ENCODE measurements at places on chromosomes 12 and 14. TPM values are rescaled to one million over a fixed set of nuclear protein-coding genes. Genes with fewer than 3 reads are reported as not detected.

Gene AQP2
- total RNA-seq: not detected

DNA sequence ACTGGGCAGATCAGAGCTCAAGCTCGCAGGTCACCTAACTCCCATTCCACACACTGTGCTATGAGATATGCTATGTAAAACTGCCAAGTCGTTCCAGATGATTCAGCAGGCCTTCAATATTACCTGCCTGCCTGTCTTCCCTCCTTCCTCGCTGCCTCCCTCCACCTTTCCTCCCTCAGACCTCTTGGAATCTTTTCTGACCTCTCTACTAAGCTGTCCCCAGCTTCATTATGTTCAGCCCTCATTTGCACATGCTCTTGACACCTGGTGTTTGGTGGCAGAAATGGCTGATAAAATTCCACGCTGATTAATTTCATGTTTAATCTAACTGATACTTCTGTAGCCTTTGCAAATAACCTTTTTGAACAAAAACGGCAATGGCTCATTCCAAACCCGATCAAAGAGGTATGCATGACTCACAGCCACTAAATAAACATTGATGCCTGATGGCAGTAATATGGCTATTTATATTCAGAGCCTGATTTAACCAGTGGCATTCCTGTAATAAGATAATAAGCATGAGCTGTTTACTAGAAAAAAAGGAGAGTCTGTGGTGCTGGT is 130.8 kb upstream of the EGLN3 start:
- no peaks in the 10 kb centered on the region for H3K27me3 ChIP-seq
- H3K4me1 ChIP-seq: no peaks in the 10 kb centered on the region
- DNase-seq: no peak
- no peak overlapping the region for H3K27ac ChIP-seq
- H3K4me3 ChIP-seq: no peak overlapping the region
- H3K36me3 ChIP-seq: no peaks in the 10 kb centered on the region

DNA sequence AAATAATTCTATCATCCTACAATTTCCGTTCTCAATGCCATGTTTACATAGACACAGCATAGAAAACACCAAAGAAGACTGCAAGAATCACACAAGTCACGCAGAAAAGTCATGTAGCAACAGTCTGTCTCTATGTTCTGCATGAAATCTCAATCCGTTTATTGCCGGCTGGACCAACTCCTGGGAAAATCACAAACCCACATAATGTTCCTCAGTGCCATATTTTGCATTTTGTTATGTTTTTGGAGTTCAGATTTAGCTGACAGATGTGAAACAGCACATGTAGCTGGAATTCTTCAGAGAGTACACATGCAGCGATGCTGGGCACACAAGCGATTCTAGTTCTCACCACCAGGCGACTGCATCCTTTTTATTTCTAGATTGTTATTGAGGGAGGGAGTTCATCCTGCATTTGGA is 193.1 kb downstream of the APAF1 start:
- H3K27me3 ChIP-seq: peaks cover 13% of the 10 kb centered on the region
- H3K4me3 ChIP-seq: no peak overlapping the region
- DNase-seq: no peak

Gene CLEC7A
- 0.76 TPM for total RNA-seq

DNA sequence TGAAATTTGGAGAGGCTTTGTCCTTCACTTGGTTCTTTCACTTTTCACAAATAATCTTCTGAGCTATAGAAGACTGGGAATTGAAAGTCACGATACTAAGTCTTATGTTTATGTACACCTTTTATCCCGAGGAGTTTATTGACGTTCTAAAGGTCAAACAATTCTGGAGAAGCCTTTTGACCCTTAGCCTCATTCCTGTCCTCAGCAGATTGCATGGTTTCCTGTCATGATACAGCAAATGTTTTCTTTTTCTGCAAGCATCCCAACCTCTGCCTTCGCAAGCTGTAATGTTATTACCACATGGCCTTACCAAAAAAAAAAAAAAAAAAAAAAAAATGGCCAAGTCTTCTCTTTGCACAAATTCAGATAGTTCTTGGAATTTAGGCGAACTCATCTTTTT is 411.7 kb upstream of the FLRT2 start:
- no peak overlapping the region for H3K27ac ChIP-seq
- no peak for DNase-seq
- H3K4me1 ChIP-seq: no peaks in the 10 kb centered on the region
- no peaks in the 10 kb centered on the region for H3K36me3 ChIP-seq
- no peak overlapping the region for H3K4me3 ChIP-seq
- no peaks in the 10 kb centered on the region for H3K27me3 ChIP-seq

All from CD4-positive, CD25-positive, alpha-beta regulatory T cell (primary cell).